ENCODE measurements at places on chromosomes 12 and 14.

GRCh38 chr12:74539765-74540526 is 2.3 kb downstream of the ATXN7L3B start:
- no peak for DNase-seq

DNA sequence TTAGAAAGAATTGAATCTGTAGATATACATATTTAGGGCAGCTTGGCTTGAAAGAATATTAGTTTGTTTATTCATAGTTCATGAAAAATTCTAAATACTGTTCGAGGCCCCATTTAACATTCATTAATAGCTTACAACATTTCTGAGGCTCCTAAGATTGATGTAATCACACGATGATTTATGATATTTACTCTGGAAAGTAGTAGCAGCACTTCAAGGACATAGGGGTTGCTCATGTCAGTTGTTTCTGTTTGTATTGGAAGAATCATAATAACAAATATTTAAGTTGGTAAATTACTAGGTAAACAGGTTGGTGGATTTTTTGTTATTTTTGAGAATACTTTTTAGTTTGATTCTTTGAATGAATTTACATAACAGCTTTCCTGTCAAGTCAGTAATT is 30.4 kb downstream of the CAND1 start:
- DNase-seq = no peak

DNA sequence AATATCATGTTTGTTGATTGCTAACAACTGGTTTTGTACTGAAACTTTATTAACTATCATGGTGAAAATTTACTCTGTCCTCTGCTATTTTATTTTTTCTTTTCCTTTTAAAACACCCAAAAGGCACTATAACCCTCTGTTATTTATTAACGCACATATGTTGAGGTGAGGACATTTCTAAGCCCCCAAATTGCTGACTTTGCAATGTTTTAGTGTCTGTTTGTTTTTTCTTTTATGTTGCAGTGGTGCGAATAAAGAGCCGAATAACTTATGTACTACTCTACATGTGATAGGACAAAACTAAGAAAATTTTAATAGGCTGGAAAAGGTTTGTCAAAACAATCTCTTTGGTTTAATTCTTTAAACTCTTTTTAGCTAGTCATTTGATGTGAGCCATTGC is 24.5 kb upstream of the PAWR start:
- DNase-seq = no peak

- DNase-seq = no peak
These were observed 3.7 kb downstream of the BATF start for GRCh38 chr14:75525969-75526368.

DNA sequence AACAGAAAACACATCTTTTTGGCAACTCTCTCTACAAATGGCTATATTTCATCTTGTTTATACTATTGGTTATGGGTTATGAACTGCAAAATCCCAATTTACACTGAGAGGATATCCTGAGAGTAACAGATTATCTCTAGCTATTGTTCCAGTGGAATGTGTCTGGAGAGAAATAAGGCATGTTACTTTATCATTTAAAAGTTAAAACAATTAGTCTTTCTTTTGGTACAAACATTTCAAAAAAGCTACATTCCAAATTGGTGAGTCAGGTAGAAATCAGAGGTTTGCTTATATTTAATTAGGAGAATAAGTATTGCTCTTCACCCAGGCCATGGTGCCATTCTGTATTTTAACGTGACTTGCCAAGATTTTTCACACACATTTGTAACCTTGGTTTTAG is 411.6 kb downstream of the CCER1 start:
- no peak for DNase-seq

DNA sequence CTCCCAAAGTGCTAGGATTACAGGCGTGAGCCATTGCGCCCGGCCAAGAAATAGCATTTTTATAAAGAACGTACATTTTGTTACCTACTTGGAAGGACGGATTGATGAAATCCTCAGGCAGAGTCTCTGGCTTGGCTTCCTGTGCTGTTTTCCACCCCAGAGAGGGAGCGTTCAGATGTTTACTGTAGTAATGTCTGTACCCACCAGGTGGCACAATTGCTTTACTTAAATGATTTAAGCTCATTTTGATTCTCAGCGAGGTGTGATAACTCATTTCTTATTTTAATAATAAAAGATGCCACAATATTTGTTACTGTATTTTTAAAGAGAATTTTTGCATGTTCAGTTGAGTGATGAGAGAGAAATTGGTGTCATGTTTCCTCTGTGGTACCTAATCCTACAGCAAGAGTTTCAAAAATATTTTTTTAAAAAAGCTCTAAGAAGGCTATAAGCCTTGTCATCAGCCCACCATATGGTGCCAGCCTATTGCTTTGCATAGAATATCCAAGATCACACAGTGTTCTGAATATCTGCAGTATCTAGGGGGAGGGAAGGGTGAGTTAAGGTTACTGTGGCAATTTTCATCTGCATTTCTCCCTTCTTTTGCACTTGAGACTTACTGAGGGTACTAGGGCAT is 82.6 kb upstream of the TRAF3 start:
- peak; percentile 1 for DNase-seq

DNA sequence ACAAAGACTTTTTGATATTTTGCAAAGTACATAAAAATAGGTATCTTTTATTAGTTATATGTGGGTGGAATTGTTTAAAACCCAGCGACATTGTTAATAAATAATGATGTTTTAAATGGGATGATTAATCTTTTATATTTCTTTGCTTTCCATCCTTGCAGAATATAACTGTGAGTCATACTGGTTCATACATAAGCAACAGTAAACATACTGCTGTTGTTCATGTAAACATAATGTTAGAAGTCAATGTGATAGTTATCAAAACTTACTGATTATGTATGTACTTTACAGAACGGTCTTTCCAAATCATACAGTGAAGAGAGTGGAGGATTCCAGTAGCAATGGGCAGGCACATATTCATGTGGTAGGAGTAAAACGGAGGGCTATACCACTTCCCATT is 119.8 kb downstream of the ARID2 start:
- no peak for DNase-seq

- no peak for DNase-seq
These were observed 115.6 kb downstream of the CCER1 start for GRCh38 chr12:90839346-90839745.

DNA sequence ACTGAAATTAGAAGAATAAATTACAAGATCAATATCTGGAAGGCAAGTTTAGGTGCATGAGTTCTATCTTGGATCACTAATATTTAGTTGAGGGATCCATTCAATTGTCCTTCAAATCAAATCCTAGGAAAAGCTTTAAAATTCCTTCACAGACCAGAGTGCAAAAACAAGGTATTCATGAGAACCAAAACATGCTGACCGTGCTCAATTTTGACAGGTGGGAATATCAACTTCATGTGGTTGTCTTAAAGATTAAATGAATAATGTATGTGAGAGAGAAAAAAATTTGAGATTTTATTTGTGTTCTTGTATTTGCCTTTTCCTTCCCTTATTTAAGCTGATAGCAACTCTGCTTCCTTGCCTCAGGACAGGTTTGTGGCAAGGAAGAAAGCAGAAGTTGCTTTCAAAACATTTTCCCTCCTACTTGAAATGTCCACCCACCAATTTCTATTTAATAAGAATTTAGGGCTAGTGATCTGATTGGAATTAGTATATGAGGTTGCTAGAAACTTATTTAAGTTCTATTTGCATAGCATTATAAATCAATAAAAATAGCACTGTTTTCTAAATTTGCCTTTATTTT is 4.9 kb upstream of the PPP1R12A start:
- peak; percentile 60 for DNase-seq

GRCh38 chr12:94783862-94784261 is 133.5 kb upstream of the TMCC3 start:
- DNase-seq = no peak

DNA sequence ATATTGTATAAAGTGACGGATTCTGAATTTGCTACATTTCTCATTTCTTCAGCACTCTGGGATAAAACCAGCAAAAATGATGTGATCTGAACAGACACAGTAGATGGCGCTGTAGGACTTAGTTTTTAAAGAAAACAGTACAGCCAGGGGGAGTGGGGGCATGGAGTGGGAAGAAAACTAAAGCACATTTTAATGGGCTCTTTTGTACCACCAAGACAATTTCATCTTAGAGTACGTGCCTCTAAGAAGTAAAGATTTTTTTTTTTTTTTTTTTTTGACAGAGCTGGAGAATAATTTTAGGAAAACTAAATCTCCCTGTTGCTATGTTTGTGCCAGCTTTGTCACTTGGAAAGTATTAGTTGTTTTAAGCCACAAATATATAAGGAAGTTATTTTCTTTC is 124.4 kb downstream of the RAD51B start:
- DNase-seq = no peak

DNA sequence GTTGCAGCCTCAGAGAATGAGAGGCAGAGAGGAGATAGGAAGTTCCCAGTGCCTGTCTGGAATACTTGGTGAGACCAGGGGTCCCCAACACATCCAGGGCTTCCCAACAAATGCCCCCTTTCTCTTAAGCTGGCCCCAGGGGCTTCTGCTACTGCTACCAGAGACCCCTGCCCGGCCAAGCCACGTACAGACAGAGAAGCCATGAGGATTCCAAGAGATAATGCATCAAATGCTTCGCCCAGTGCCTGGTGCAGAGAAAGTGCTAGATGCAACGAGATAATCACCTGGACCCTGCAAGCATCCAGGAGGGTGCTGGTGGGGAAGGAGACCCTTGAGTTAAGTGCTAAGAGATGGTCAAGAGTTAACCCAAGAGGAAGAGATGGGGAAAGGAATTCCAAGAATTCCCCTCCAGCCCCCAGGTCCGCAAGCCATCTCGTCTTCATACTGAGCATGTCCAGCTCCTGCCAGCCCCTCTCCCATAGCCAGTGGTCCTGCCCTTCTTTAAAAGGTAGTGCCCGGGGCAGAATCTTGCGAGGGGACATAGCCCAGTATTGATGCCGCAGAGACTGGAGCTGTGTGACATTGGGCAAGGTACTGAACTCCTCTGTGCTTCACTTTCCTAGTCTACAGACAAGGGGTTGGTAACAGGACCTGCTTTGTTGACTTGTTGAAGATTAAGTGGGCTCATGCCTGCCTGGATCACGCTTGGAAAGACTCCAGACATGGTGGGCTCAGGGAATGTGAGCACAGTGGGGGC is 103.3 kb downstream of the CALM1 start:
- no peak for DNase-seq

- DNase-seq = no peak
These were observed 197.4 kb upstream of the ARID2 start for GRCh38 chr12:45532113-45532512.

- DNase-seq = no peak
These were observed 286.6 kb upstream of the RGS6 start for GRCh38 chr14:71645656-71646055.

GRCh38 chr12:88946372-88946997 is 366.2 kb upstream of the KITLG start:
- no peak for DNase-seq

GRCh38 chr14:38409071-38409705 is 153.3 kb upstream of the CLEC14A start:
- DNase-seq = no peak

DNA sequence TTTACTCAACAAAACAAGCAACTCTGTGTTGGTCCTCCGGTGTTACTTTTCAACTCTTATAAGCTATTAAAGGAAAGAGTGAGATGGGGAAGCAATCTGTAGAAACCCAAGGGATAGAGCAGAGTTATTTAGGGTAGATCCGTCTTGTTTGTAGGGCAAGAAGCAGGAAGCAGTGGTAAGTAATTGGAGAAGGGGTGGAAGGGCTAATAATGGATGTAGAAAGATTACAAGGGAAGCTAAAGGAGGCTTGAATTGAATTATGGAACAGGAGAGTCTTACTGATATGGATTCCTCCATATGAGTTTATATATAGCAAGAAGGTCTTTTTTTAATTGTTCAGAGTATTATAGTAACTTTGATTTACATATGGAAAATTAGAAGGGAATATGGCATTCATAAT is 72.7 kb downstream of the MNAT1 start:
- no peak for DNase-seq

- DNase-seq = no peak
These were observed 10.9 kb upstream of the ZNF740 start for GRCh38 chr12:53169644-53170043.

GRCh38 chr14:103891667-103892215 is 36.5 kb upstream of the TDRD9 start:
- DNase-seq = no peak

DNA sequence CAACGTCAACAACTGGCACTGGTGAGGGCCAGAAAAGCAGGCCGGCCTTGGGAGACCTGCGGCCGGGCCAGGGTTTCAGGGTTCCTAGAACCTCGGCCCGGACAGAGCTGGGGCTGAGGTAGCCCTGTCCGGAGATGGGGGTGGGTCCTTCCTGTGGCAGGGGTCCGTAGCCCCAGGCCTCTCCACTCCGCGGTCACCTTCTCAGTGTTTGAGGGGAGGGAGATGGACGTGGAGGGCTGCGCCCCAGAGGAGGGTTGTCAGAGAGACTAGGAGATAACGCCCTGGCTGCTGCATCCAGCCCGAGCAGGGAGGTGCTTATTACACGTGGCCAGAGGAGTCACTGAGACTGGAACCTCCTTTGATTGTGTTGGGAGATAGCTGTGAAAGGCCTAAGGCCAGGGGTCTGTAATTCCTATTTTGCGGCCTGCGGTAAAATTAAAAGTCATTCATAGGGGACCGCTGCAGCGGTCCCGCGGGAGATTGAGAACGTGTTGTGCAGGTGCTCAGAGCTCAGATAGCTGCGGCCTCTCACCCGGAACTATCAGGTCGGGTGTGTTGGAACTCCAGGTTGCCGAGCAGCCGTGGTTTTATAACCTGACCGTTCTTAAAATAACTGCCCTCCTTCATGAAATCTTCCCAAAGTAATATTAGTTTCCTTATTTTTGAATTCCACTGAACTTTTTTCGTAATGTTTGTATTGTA is 507 bp downstream of the AHSA1 start:
- peak; percentile 33 for DNase-seq

GRCh38 chr12:57813971-57814772 is 4.4 kb downstream of the AVIL start:
- DNase-seq = no peak

DNA sequence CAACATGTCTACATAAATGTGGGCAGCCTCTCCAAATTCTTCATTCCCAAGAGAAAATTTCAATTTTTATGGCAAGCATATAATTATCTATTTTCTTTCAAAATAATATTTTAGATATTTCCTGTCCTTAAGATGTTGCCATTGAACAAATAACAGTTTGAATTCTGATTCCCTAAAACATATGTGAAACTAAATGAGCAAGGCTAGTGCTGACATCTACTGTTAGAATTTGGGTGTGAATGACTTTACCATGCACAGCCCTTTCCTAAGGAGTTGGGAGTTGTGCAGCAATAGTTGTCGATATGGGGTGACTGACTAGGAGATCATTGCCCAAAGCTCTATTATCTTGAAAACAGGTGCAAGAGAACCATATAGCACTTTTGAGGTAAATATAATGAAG is 108.2 kb upstream of the SLC38A4 start:
- DNase-seq = no peak

Data from GF-D8 (cell line).